ENCODE measurements at places on chromosomes 3 and 15.

GRCh38 chr15:56690733-56691132 is 42.6 kb downstream of the ZNF280D start:
- no peak for DNase-seq

DNA sequence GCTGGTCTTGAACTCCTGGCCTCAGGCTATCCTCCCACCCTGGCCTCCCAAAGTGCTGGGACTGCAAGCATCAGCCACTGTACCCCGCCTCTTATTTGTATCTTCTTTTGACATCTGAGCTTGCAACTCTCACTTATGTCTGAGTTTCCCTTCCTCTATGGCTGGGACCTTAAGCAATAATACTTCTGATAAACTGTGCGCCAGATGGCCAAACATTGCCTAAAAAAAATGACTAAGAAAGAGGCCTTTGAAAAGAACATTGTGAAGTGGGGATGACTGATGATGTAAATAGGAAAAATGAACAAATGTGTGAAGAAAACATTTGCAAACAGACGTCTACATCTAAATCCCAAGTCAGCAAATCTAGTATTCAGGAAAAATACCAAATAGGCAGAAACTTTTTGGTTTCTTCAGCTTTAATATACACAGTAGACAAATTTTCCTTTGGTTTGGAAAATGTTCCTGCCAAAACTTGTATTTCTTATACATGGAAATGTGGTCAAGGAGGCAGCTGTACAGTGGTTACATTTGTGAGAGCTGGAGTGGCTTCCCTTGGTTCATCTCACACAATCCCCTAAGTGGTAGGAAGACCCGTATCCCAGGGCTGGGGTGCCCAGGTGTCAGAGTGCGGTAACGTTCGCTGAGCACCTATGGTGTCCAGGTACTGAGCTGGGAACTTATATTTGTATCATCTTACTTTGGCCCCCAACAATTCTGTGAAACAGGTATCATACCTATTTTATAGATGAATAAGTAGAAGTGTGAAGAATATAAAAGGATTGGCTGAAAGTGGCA is 11.6 kb upstream of the TFRC start:
- DNase-seq, result no peak

- no peak for DNase-seq
Measured at GRCh38 chr15:79674124-79674465, 222.7 kb downstream of the MTHFS start.

DNA sequence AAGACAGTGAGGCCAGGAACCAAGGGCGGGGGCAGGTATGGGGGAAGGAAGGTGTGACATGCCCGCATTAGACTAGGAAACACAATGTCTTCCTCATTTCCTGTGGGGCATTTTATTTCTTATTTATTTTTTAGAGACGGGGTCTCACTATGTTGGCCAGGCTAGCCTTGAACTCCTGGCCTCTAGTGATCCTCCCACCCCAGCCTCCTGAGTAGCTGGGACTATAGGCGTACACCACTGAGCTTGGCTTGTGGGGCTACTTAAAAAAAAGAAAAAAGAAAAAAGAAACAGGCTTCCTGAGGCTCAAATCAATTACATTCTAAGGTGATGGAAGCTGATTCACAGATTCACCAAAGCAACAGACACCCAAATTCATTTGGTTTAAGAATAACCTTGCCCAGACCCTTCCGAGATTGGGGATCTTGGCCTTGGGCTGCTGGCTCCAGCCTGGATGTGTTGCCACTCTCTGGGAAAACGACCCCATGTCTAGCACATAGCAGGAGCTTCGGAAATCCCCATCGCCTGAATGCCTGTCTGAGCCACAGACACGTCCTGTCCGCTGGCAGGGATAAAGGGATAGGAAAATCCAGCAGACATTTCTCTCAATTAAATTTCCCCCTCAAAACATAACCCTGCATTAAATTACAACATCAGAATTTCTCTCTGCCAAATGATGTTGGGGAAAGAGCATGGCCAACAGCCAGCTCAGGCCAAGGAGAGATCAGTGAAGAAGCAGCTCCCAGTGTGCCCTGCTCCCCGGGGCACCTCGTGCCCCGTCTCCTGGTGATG is 13.0 kb downstream of the CPN2 start:
- DNase-seq, result no peak

DNA sequence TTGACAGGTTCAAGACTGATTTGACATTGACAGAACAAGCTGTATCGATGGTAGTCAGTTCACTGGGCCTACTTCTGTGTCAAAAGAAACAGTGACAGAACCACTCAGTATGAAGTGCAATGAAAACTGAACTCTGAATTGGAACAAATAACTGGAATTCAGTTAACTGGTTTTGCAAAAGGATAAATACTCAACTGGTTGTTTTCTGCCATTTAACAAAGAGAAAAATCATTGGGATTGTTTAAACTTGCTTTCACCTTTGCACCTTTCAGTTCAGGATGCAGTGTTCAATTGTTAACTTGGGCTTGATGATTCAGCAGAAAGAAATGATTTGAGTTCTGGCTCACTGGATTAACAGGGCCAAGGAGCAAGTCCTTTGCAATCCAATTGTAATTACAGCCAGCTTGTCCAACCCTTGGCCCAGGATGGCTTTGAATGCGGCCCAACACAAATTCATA is 4.9 kb downstream of the BTD start:
- no peak for DNase-seq

- no peak for DNase-seq
Measured at GRCh38 chr3:148873270-148873927, 8.3 kb downstream of the CPA3 start.

DNA sequence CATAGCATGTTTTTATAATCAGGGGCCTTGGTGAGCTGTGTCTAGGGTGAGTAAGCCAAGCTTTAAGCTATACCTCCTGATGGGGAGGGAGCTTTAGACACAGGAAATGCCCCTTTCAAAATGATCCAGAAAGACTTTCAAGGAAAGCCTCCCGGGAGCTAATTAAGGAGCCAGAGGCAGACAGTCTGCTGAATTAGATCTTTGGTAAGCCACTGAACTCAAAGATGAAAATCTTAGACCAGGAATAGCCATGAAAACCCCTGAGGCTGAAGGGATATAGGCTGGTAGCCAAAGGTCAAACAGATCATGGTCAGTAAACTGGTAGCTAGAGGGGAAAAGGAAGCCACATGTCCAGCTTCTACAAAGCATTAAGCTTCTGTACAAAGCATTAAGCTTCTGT is 42.7 kb upstream of the GAP43 start:
- no peak for DNase-seq

GRCh38 chr15:61467823-61468222 is 238.7 kb upstream of the RORA start:
- DNase-seq, result no peak

GRCh38 chr3:186121968-186122367 is 13.1 kb upstream of the ETV5 start:
- DNase-seq, result no peak

GRCh38 chr15:61997786-61998185 is 62.5 kb downstream of the VPS13C start:
- DNase-seq, result no peak

DNA sequence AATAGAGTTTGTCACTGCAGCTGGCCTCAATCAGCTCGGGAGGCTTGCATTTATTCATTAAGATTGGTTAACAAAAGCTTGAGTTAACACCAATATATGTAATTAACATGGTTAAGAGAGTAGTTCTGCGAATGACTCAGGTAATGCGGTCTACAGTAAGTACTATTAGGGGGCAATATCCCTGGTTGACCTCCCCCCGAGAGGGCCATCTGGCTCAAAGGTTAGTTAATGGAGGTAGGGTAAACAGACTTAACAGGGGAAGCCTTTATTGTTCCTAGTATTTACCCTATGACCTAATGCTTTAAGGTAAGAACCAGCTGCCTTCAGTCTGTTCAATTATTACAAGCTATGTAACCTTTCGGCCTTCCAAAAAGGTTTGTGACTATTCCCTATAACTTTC is 403.3 kb upstream of the SGO1 start:
- DNase-seq, result no peak

- DNase-seq, result no peak
Measured at GRCh38 chr3:17941766-17942165, 199.3 kb upstream of the TBC1D5 start.

GRCh38 chr15:39850436-39850835 is 67.8 kb upstream of the FSIP1 start:
- DNase-seq, result no peak

DNA sequence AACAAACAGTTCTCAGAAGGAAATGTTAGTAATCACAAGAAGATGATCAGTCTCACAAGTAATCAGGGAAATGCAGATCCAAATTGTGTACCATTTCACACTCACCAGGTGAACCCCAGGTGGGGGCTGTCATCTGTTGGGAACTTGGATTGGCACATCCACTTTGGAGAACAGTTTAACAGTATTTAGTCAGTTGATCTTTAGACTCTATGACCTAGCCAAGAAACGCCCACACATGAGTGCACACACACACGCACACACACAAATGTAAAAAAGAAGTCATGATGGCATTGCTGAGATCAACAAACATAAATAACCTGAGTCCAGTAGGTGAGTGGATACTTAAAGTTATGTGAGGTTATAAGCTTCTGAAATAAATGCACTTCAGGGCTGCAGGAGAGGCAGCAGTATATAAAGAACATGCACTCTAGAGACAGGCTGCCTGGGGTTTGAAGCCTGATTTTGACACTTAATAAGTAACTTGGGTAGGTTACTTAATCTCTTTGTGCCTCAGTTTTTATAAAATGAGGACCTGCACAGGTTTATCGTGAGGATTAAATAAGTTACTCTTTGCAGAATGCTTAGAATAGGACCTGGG is 17.7 kb downstream of the ACVR2B start:
- no peak for DNase-seq

Data from LoVo (cell line).